Mucosa of gallbladder (tissue), 1 donor: ENCODE measurements at places on chromosomes 1 and 21. TPM values are rescaled to one million over a fixed set of nuclear protein-coding genes. Genes with fewer than 3 reads are reported as not detected.
A peak's percentile ranks its signal among the peaks of the same experiment; 100 is the strongest.

- DNase-seq, result no peak
These were observed 69.8 kb downstream of the KCNT2 start for GRCh38 chr1:196538473-196538872.

DNA sequence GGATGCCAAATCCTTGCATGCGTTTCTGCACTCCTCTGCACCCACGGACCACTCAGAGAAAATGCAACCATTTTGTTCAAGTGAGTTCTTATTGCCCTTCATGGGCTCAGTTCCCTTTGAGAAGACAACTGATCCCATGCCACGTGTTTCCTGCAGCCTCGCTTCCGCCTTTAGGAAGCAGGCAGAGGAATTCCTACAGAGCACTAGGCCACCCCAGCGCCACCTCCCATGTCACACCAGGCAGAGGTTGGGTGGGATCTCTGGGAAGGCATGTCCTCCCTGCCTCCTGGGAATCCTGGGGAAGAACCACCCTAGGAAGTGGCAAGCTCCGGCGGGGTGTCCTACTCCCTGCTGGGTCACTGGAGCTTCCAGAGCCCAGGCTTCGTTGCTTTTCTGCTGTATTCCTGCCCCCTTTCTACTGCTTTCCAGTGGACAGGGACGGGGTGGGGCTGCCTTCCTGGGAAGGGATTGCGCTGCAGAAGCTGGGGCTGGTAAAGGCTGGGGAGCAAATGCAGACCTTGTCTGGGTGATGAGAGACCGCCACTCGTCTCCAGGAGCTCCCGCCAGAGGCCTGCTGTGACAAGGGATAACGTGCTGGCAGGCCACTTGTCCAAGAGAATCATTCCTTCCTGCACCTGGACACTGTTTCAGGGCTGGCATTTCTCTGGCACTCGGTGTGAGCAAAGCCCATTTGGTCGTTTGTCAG lies 478.2 kb upstream of the VAMP3 start:
- no peak for DNase-seq

GRCh38 chr1:245118806-245119205 lies 36.0 kb upstream of the KIF26B start:
- no peak for DNase-seq

DNA sequence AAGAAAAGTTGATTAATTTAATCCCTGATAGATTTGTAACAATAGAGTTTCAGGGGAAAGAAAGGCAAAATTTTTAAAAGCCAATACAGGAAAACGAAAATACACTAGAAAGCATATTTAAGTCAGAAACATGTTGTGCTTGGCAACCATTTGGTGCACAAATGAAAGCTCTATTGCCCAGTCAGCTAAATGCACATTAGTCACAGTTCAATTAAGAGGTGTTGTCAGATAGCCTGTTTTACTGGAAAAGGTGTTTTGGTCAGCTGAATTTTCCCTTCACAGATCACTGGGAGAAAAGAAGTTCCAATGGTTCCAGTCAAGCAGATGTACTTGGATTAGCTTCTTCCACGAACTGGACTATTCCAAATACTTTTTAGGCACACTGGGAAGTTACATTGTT lies 25.4 kb downstream of the RGS4 start:
- no peak for DNase-seq

GRCh38 chr21:32994305-32994704 lies 31.4 kb upstream of the OLIG2 start:
- DNase-seq, result no peak

DNA sequence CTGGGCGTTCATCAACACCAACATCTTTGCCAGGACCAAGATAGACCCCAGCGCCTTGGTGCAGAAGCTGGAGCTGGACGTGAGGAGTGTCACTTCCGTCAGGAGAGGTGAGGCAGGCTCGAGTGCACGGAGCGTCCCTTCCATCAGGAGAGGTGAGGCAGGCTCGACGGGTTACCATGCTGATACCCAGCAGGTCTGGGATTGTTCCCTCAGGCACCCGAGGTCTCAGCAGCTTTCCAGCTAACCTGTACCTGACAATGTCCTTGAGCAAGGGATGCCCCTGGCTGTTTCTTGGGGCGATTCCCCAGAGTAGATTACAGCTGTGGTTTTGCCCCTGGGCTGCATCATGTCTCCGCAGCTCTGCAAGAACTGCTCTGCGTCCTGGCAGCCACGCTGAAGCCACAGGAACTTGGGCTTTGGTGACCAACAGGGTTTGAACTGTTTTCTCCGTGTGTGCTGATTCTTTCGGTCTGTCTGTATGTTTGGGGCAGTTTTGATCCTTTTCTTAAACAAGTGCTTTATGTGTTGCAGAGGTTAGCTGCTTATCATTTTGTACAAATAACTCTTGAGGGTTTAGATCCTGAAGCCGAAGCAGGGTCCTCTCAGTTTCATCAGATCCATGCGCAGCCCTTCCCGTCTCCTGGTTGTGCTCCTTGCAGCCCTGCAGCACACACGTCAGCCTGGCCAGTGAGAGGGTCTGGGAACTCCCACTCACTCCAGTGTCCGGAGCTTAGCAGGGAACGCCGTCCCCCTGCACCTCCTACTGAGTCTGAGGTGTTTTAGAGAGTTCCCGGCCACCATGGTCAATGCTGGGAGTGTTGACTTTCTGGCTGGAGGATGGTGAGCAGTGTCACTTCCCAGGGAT lies 4.1 kb downstream of the SLX9 start:
- DNase-seq, result no peak

The PDPN gene
- 37.5 TPM for total RNA-seq

DNA sequence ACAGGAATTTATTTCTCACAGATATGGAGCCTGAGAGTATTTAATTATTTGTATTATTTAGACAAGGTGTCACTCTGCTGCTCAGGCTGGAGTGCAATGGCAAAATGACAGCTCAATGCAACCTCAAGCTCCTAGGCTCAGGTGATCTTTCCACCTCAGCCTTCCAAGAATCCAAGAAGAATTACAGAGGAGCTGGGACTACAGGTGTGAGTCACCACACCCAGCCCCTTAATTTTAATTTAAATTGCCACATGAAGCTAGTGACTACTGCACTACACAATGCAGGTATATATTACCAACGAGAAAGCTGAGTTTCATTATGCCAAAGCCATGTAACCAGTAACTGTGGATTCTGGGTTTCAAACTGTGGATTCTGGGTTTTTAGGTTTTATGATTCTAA lies 2.1 kb downstream of the KHDC4 start:
- DNase-seq, result no peak

The PPCS gene
- 84.6 TPM for total RNA-seq

DNA sequence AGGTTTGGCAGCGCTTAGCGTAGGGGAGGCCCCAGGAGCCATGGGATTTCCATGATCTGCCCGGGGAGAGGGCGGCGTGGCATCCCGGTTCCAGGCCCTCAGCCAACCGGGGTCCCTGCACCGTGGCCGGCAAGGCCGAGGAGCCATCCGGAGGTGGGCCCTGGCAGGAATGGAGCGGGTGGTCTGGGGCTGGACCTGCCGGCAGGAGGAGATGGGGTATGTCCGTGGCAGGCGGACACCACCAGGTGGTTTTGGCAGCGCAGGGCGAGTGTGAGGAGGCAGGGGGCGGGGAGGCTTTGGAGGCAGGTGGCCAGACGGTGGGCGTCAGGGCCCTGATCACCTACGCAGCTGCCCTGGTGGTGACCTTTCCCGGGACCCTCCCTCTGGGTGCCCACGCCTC lies 10.3 kb downstream of the PRKCZ start:
- no peak for DNase-seq

The IFNAR2 gene
- 31.5 TPM for total RNA-seq

DNA sequence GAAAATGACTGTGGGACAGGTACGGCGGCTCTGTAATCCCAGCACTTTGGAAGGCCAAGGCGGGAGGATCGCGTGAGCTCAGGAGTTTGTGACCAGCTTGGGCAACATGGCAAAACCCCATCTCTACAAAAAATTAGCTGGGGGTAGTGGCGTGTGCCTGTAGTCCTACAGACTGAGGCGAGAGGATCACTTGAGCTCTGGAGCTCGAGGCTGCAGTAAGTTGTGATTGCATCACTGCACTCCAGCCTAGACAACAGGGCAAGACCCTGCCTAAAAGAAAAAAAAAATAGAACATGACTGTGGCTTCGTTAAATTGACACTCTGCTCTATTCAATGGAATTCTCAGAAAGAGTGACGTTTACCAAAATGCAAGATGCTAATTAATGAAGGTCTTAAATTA lies 3.9 kb upstream of the DBT start:
- no peak for DNase-seq

GRCh38 chr1:225891229-225891972 lies 2.5 kb upstream of the LEFTY1 start:
- DNase-seq, result peak; percentile 46

The NUAK2 gene
- total RNA-seq, result 6.7 TPM

The COL11A1 gene
- 0.14 TPM for total RNA-seq

DNA sequence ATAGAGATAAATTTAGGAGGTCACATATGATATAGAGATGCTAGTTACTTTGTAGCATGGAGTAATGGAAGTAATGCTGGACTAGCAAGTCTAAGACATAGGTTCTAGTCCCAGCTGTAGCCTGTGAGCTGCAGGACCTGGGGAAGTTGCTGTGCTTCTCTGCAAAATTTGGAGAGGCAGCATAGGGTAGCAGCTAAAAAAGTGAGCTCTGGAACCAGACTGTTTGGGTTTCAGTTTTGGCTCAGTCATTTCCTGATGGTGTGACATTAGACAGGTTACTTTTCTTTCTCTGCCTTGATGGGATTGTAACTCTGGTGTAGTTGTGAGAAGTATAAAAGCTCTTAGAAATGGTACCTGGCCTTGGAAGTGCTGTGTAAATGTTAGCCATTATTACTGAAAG lies 3.3 kb downstream of the METTL13 start:
- DNase-seq, result no peak

GRCh38 chr21:29346281-29346680 lies 47.6 kb downstream of the BACH1 start:
- no peak for DNase-seq

DNA sequence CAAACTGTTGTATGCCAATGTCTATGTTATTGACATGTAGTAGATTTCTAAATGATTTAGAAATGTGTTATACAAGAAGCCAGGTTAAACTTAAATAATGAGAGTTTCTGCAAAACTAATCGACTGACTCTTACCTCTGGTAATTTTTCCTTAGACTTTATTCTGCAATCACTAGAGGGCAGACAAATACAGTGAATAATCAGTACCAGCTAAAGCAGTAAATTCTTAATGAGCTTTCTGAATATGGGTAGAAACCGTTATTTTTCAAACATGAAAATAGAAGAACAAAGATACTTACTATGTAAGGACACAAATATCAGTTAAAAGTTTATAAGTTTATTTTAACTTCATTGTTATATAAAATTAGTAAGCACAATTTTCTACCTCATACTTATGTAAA lies 97.9 kb upstream of the RGS1 start:
- DNase-seq, result no peak

DNA sequence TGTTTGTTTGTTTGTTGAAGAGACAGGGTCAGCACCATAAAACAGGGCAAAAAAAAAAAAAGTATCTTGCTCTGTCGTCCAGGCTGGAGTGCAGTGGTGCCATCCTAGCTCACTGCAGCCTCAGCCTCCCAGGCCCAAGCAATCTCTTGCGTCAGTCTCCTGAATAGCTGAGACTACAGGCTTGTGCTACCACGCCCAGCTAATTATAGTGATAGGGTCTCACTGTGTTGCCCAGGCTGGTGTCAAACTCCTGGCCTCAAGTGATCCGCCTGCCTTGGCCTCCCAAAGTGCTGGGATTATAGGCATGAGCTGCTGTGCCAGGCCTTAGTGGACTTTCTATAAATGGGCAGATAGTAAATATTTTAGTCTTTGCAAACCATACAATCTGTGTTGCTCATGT lies 19.2 kb downstream of the DDI2 start:
- no peak for DNase-seq

DNA sequence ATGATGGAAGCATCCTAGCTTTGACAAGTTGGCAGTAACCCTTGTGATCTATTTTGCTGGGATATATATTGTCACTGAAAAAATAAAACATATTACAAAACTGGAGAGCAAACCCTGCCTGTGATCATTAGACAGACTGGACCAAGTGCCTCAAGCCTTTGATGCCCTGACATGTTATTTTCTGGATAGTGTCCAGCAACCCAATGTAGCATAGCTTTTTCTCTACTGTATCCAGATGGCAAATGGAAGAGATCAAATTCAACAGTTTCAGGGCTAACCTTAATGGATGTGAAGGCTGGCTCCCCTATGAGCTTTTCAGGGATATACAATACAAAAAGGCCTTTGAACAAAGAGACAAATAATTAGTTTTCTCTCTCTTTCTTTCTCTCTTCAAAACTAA lies 25.1 kb downstream of the WARS2 start:
- DNase-seq, result no peak
